ENCODE measurements at places on chromosomes 3 and 15.

- DNase-seq, result no peak
Measured at GRCh38 chr3:156390846-156391245, 164.1 kb downstream of the SSR3 start.

DNA sequence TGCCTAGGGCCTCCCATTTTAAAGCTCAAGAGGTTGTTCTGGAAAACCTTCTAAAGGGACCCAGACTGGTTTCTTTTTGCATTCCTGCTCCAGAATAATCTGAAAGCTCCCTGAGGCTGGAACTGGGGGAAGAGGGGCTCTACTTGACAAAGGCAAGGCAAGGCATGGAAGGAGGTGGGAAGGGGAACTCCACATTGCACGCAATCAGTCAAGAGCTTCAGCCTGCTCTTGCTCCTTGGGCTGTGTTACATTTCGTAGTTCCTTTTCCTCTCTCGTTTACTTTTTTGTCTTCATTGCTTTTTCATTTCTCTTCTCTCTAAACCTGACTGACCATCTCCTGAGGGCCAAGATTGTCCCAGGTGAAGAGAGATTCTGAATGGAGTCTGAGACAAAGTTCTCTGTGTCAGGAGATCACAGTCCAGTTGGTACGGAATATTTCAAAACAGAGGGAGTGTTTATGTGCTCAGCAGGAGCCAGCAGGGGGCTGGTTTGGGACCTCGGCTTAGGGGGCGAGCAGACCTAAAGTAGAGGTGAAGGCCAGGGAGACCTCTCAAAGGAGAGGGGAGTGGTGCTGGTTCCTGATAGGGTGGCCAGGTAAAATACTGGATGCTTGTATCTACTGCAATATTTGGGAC lies 6.0 kb upstream of the KCTD6 start:
- no peak for DNase-seq

DNA sequence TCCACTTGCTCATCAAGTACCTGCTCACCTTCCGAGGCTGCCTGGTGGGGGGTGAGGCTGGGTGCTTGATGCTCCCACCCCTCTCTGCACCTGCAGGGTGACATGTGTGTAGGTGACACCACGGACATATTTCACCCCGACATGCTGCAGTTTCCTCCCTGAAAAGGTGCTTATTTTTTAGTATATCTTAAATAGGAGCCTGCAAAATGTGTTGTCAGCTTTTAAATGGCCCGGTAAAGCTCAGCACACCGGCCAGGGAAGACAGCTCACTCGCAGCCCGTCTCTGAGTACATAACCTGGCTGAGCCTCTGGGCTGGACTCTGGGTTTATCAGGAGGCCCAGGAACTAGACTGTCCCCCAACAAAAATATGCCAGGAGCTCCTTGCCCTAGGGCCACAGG lies 89.3 kb upstream of the LINGO1 start:
- no peak for DNase-seq

DNA sequence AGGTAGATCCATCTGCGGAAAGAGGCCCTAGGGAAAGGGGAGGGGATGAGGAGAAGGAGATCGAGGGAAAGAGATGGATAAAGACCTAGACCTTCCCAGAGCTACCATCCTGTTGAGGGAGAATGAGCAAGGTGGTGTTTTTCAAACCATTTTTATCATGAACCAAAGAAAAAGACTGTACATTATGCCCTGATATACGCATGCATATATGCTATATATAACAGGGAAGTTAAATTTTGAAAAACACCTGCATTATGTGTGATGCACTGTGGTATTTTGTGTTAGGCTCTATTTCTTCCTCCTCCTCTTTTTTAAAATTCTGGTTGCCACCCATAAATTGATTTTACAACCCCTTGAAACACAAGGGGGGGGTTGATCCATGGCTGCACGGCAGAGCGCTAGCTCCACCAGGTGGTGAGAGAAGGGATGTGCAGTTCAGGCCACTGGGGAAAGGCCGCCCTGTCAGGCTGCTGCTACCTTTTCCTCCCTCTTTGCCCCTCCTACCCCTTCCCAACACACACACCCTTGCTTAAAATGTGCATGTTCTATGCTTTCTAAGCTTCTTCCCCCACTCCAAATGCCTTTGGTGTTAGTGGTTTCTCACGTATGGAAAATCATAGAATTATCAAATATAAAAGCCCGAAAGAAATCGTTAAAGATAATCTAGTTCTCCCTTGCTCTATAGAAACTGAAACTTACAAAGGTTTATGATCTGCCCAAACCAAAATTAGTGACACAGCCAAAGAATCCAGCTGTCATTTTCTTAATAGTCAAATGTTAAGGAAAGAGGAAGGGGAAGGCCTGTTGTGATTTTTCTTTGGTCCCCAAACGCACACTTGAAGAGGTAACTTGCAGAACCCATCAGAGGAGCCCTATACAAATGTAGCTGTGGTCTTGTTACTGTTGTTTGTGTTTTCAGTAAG lies 262.0 kb upstream of the UMPS start:
- DNase-seq, result no peak

DNA sequence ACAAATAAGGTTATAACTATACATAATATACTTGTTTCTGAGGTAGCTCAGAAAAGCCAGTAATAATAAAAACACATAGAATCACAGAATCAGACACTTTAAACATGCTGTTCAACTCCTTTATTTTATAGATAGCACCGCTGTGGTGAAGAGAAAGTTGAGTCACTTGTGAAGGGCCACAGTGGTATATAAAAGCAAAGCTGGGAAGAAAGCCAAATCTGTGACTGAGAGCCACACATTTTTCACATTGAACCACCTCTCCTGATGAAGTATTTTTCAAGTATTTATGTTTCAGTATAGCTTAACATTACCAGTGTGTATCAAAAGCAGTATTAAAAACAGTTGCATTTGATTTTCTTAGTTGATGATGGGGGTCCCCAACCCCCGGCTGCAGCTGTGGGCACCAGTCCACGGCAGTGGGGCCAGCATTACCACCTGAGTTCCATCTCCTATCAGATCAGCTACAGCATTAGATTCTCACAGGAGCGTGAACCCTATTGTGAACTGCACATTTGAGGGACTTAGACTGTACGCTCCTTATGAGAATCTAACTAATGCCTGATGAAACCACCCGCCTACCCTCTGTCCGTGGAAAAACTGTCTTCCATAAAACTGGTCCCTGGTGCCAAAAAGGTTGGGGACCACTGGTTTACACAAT lies 46.2 kb downstream of the TBL1XR1 start:
- DNase-seq, result no peak

- DNase-seq, result no peak
Measured at GRCh38 chr15:49831206-49831965, 210.5 kb downstream of the DTWD1 start.

DNA sequence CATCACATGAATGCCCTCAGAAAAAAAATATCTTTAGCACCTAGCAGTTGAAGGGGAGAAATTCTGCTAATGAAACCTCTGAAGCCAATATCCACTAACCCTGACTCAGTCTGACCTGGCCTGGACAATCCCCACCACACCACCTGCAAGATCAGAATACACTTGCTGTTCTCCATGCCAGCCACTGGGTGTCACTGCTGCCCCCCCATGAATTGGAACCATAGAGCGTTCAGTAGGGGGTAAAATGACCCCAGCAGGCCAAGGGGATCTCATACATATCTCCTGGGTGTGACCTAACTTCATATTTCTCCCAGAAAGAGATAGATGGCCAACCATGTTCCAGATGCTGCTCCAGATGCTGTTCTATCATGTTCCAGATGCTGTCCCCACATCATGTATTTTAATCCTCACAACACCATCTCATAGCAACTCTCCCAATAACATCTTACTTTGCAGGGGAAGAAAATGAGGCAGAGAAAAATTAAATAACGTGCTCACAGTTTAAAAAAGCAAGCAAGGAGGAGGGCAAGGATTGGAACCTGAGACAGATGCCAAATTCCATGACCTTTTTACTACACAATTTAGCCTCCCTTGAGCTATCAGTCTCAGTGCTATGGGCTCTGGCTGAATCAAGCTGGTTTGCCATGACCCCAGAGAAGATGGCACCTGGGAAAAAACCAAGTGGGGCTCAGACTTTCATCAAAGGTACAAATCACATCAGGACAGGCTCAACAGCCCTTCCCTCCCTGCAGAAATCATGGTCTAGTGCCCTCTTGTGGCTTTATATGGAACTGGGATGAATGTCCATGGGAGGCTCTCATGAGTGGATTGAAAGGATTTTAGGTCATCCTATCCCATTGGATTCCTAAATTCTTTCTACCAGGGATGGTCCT lies 12.4 kb downstream of the NTRK3 start:
- no peak for DNase-seq

GRCh38 chr3:11558918-11559815 lies 84.5 kb downstream of the VGLL4 start:
- no peak for DNase-seq

- DNase-seq, result no peak
Measured at GRCh38 chr15:91921843-91922198, 68.3 kb downstream of the SLCO3A1 start.

- DNase-seq, result no peak
Measured at GRCh38 chr15:78023865-78024518, 53.5 kb downstream of the TBC1D2B start.

DNA sequence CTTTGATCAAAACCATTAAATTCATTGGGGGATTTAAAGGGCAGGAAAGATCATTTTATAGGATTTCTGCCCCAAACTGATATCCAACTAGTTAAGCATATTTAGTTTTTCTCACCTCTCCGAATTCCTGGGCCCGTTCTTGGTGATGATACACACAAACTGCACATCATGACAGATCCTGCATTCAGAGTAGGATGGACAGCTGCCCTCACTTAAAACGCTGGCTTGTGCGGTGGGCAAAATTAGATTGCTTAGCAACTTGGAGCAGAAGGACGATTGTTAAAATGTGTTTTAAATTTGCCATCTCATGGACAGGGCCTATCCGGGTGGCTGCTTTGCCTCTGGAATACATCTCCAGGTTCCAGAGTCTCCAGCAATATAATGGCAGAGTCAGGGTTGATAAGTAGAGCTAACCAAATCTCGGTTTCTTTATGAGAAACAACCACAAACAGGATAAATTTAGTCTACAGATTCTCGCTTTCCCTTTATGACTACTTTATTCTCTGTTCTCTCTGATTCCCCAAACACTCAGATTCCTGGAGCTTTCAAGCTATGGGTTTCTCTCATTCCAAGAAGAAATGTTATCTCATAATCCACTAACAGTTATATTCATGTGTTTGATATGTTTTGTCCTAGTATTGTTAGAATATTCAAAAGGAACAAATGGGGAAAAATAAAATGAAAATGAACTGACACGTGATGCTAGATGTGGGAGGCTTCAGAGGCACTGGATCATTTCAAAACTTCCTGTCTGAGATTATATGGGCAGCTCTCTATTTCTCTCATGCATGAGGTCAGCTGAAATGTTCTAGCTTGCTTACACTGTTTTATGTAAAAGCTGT lies 1014.1 kb upstream of the SEMA6D start:
- no peak for DNase-seq

- DNase-seq, result no peak
Measured at GRCh38 chr3:135491491-135492205, 473.9 kb upstream of the PPP2R3A start.

GRCh38 chr3:149186219-149186618 lies 35.4 kb downstream of the CP start:
- no peak for DNase-seq

- no peak for DNase-seq
Measured at GRCh38 chr15:36359286-36359685, 220.1 kb upstream of the CDIN1 start.

DNA sequence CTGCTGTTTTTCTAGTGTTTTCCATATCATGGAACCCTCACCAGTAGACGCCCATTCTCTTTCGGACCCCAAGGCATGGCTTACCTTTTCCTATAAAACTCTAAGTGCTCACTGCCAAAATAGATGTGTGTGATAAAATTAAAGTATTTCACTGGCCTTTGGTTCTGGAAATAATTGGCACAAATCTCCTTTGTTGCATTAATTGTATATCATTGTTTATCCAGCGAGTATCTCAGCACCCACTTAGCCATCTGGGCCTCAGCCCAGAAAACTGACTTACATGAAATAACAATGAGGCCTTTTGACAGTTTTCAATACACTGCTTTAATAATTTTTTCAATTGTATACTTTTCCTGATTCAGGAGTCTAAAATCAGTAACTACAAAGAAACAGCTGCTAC lies 105.1 kb downstream of the MECOM start:
- no peak for DNase-seq

DNA sequence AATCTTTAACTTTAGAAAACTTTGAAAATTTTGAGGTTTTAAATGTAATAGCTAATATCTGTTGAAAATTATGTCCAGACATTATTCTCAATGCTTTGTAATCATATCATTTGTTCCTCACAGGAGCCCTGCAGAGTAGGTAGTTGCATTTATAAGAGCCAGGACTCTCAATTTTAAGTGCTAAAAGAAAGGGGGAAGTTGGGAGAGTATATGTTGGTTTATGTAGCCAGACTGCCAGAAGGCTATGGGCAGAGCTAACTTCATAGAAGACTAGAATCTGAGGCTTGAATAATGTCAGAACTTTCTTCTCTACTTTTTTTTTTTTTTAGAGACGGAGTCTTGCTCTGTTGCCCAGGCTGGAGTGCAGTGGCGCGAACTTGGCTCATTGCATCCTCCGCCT lies 9.1 kb downstream of the VPS8 start:
- no peak for DNase-seq

DNA sequence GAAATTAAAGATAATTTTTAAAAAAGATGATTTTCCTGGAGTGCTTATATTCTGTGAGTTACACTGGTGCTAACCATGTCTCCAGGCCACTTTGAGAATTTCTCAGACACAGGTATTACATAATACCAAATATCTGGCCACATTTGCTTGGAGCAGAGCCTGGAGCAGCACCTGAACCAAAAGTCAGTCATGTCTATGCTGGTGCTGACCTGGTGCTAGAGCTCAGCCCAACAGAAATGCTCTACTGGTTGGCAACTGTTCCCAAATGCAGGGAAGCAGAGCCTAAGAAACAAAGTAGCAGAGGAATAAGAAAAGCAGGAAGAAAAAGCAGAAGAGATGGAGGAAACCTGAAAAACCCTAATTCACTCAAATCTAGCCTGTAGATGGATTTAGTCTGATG lies 135.7 kb upstream of the SLC7A14 start:
- no peak for DNase-seq

GRCh38 chr15:69804786-69805185 lies 292.9 kb downstream of the TLE3 start:
- no peak for DNase-seq

GRCh38 chr3:82627733-82628132 lies 866.3 kb upstream of the GBE1 start:
- DNase-seq, result no peak

GRCh38 chr3:197545571-197545970 lies 10.2 kb downstream of the BDH1 start:
- no peak for DNase-seq

- no peak for DNase-seq
Measured at GRCh38 chr15:27669641-27670040, 429.5 kb downstream of the OCA2 start.

GRCh38 chr3:24756101-24756888 lies 261.6 kb upstream of the THRB start:
- DNase-seq, result no peak

GRCh38 chr3:116671151-116671550 lies 38.4 kb upstream of the TUSC7 start:
- no peak for DNase-seq

- no peak for DNase-seq
Measured at GRCh38 chr3:162489853-162490252, 993.2 kb downstream of the OTOL1 start.

- no peak for DNase-seq
Measured at GRCh38 chr15:94246016-94246415, 14.7 kb downstream of the MCTP2 start.

All from stimulated activated CD8-positive, alpha-beta memory T cell treated with anti-CD3 and anti-CD28 coated beads, Interleukin-15, amount 100 ng/mL, for 1 hour (primary cell).